ENCODE measurements at places on chromosomes 6 and 20.

DNA sequence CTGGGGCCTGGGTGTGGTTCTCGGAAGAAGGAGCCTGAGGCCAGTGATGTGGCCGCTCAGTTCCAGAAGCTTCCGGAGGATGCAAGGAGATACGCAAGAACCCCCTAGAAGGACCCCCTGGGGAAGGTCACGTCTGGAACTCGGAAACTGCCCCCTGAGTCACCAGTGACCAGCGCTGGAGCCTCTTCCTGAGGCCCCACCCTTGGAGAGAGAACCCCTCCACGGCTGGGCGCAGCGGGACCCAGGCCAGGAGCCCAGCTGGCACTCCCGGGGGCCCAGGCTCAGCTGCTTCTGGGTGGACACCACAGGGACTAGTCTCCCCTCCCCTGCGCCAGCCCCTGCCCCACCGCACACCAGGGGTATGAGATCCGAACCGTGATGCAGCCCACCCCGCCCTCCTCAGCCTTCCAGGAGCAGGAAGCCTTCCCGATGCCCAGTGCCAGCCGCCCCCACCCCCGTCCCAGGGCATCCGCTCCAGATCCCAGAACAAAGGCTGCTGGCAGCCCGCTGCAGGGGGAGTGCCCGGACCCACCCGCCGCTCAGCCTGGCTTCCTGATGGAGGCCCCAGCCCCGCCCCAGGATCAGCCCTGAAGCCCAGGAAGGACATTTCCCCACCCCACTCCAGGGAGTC is 7.5 kb downstream of the LAMA5 start:
- DNase-seq, result no peak

- no peak for DNase-seq
These were observed 23.8 kb upstream of the ZBTB24 start for GRCh38 chr6:109506841-109507240.

DNA sequence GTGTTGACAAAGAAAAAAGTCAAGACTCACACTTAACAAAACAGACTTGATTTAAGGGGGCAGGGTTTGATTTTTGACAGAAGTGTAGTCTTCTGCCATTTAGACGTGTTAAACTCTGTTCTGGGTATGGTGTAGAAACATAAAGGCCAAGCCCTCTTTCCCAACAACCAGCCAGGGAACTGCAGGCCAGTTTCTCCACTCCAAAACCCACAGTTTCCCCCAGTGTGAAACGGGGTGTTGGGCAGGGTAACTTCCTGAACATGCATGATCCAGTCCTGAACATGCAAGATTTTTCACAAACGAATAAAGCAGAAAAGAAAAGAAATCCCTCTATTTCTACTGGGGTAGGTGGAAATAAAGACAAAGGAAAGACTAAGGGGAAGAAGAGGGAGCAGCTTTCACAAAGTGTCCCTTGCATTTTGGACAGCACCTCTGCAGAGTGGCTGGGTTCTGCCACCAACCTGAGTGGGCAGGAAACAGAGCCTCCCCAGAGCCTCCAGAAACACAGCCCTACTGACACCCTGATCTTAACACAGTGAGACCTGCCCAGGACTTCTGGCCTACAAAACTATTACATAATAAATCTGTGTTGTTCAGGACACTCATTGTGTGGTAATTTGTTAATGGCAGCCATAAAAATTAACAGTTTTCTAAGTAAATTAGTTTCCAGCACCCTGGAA is 7.5 kb downstream of the APMAP start:
- DNase-seq, result no peak

GRCh38 chr6:34521463-34522285 is 34.5 kb downstream of the SPDEF start:
- no peak for DNase-seq

- DNase-seq, result no peak
These were observed 22.4 kb upstream of the TM9SF4 start for GRCh38 chr20:32087070-32087469.

DNA sequence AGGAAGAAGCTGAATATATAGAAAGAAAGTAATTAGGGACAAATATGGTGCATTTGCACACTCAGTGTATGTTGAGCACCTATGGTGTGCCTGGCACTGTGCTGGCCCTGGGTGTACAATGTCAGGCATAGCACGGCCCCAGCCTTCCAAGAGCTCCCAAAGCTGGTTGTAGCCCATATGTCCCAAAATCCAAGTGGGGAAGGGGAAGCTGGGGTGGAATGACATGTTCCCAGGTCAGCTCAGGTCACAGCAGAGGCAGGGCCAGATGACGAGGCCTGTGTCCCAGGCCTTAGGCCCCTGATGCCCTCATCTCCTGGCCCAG is 170.0 kb downstream of the VEGFA start:
- peak; percentile 10 for DNase-seq

- DNase-seq, result no peak
These were observed 8.6 kb downstream of the NKX2-2 start for GRCh38 chr20:21505161-21505809.

DNA sequence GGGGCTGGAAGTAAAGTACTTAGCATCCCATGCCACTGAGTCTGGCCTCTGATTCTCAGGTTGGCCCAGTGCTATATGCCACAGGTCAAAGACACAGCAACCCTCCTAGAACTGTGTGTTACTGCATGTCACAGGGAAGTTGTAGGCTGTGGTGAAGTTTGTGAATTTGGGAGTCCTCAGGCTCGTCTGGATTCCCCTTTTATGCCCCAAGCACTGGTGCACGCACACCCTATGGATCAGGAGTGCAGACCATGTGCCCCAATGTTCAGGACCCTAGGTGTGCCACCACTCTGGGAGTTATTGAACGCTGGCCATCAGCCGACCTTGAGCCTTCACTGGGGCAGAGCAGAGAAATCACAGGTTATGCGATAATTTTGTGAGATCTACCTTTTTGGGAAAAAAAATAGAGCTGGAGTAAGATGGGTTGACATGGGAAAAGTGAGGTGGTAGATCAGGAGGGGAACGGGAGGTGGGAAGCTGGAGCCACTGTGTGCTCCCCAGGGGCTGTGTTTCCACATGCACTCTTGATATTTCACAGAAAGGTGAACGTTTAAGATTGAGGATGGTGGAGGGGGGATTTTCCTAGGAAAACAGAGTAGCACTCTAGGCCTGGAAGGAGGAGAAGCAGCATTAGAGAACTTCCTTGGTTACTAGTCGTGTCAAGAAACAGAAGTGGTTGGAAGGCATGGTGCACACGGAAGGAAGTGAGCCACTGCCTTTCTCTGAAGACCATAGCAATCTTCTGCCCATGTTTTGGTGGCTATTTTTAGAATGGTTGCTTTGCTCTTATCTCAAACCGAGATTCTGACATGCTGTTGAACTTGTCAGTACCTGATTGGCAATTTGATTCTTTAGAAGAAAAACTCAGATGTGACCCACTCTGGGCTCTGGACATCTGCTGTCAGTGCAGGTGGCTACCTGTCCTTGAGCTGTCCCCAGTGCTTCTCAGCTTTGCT is 44.1 kb downstream of the DUSP22 start:
- DNase-seq, result no peak

DNA sequence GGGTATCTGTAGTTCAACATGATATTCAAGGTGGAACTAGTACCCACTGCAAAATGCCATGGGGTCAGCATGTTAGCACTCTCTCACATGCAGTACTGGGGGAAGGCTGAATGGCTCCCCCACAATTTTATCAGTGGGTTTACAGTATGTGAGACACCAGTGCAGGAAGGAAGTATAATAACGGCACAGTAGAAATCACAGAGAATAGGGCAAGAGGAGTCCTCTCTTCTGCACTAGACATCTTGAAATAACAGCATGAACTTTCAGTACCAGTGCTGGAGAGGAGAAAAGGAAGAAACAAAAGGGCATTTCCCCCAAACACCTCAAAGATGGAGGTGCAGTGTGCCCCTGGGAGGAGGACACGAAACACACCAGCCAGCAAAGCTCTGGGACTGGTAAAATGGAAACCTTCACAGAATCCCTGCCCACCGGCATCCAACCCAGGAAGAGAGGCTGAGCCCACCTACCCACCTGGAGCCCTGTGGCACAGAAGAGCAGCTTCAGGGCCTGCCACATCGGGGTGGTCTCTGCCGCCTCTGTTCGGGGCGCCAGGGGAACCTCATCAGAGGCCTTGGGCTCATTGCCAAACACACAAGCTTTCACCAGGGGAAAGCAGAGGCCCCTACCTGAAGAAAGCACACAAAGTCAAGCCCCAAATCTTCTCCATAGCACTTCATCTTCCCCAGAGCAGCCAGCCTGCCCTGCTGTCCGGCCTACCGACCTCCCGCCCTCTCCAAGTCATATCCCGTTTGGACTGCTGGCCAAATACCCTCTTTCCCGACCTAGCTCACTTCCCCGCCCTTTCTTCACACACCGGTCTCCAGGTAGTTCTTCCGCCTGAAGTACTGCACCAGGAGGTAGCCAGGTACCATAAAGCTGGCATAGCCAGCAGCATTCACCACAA is 1.2 kb downstream of the SLC35B2 start:
- DNase-seq, result no peak

- no peak for DNase-seq
These were observed 8.0 kb upstream of the GATA5 start for GRCh38 chr20:62483613-62484458.

GRCh38 chr20:37803438-37804307 is 99.3 kb upstream of the VSTM2L start:
- no peak for DNase-seq

GRCh38 chr6:153956808-153957207 is 82.2 kb upstream of the OPRM1 start:
- DNase-seq, result no peak

- DNase-seq, result no peak
These were observed 46.0 kb downstream of the RNF217 start for GRCh38 chr6:125008261-125008703.

- DNase-seq, result no peak
These were observed 74.4 kb downstream of the OPRM1 start for GRCh38 chr6:154113392-154113791.

- DNase-seq, result no peak
These were observed 20.2 kb upstream of the RALGAPA2 start for GRCh38 chr20:20732641-20733040.

- DNase-seq, result no peak
These were observed 396.3 kb downstream of the ZFAND3 start for GRCh38 chr6:38215651-38216311.

DNA sequence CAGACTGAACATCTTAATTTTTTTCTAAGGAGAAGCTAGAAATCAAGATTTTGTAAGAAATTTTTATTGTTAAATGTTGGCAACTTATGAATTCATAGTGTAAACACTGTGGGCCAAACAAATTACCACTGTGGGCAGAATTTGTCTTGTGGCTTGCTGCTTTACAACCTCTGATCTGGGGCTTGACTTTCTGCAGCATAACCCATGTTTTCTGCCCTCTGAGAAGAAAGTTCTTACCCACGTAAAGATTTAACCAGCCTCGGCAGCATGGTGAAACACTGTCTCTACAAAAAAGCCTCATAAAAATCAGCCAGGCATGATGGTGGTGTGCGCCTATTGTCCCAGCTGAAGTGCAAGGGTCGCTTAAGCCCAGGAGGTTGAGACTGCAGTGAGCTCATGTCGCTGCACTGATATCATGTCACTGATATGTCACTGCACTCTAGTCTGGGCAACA is 12.9 kb downstream of the ITCH start:
- DNase-seq, result no peak

DNA sequence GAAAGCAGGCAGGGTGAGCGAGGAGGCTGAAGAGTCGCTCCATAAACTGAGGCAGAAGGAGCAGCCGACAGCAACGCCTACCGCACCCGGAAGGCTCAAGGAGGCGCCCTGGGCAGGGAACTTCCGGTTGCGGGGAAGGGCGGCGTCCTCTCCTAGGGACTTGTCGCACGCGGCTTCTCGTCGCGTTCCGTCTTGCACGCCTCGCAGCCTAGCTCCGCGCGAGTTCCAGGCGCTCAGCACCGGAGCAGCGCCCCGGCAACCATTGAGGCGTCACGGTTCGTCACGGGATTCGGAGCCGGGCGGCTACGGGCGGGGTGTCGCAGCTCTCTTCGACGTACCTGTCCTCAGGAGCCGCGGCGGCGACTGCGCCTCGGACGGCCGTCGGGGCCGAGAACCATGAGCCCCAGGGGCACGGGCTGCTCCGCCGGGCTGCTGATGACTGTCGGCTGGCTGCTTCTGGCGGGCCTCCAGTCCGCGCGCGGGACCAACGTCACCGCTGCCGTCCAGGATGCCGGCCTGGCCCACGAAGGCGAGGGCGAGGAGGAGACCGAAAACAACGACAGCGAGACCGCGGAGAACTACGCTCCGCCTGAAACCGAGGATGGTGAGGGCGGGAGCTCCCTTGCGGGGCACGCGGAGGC is at the start of gene SPACA1:
Gene SPACA1 (plus strand): TSS at position 332 of the 641 bp plus-strand sequence. CDS start 65 bp downstream, at position 397.
- DNase-seq, result no peak

DNA sequence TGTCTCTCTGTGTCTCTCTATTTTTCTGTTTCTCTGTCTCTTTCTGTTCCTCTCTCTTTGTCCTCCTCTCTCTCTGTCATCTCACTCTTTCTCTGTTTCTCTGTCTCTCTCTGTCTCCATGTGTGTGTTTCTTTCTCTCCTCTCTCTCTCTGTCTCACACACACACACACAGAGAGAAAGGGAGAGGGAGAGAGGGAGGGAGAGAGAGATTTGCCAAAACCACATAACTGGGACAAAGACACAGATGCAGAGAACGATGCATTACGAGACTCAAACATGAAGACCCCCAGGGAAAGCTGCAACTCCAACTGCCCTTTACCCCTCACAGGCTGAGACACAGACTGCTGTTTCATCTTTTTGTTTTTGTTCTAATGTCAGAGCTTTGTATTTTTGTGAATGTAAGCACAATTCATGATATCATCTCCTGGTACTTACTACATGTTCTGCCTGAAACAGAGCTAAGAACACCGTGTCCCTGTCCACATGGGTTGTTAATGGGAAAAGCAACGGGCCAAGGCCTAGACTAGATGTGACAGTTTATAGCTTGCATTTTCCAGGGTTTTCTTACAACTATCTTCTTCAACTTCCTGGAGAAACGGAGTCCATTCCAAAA is 177.1 kb upstream of the ARID1B start:
- peak; percentile 74 for DNase-seq

DNA sequence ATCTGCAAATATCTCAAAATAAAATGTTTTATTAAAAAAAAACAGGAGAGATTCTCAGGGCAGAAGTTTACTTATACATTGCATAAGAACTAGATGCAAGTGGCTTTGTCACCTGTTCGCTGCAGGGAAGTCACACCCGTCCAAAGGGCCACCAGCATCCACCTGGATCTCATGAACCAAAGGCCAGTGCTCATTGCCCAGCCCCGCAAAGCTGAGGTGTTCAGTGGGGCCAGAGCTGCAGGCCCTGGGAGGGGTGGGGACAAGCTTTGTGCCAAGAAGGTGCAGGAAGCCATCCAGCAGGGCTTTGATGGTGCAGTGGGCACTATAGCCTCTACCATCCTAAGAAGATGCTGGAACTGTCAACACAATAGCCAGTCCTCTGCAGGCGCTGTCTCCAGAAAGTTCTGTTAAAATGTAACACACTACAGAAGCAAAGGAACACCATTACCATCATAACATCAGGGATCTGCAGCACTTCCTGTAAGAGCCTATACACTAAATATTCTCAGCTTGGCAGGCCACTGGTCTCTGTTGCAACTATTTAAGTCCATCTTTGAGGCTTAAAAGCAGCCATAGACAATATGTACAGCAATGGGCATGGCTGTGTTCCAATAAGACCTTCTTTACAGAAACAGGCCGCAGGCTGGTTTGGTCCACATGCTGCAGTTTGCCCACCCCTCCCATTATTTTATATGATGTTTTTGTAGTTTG is 15.7 kb upstream of the CD93 start:
- DNase-seq, result no peak
